ENCODE measurements at places on chromosomes 12 and 14. TPM values are rescaled to one million over a fixed set of nuclear protein-coding genes. Genes with fewer than 3 reads are reported as not detected.

- no peak overlapping the region for H3K4me3 ChIP-seq
- DNase-seq, result no peak
- H3K27me3 ChIP-seq, result peaks cover 10% of the 10 kb centered on the region
- H3K27ac ChIP-seq, result no peak overlapping the region
Observed at GRCh38 chr12:24996820-24997219, 47.9 kb upstream of the BCAT1 start.

DNA sequence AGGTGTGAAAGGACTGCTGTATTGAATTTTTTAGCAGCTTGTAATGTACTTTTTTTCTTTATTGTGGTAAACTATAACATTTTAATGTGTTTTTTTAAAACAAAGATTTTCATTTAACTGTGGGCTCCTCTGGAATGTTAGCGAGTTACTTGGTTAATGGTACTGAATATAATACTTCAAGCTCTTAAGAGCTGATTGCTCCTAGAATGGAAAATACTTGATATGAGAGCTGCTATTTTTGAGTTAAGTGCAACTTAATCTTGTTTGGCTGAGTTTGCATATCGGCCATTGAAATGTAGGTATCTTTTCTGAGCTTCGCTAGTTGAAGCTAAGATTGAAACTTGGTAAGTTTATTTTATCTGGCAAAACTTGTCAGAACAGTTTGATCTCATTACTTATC lies 7.4 kb downstream of the TMBIM6 start:
- H3K4me1 ChIP-seq, result peaks cover 68% of the 10 kb centered on the region
- no peak overlapping the region for H3K4me3 ChIP-seq
- H3K27me3 ChIP-seq, result peaks cover 4% of the 10 kb centered on the region
- no peak overlapping the region for H3K27ac ChIP-seq

Gene KRT72
- total RNA-seq, result not detected

GRCh38 chr12:112439769-112440168 lies 21.0 kb downstream of the PTPN11 start:
- no peaks in the 10 kb centered on the region for H3K36me3 ChIP-seq
- DNase-seq, result no peak
- H3K27me3 ChIP-seq, result no peaks in the 10 kb centered on the region
- H3K4me3 ChIP-seq, result no peak overlapping the region
- H3K27ac ChIP-seq, result no peak overlapping the region

- peaks cover 11% of the 10 kb centered on the region for H3K36me3 ChIP-seq
- H3K27ac ChIP-seq, result no peak overlapping the region
Observed at GRCh38 chr12:49985981-49986380, 13.2 kb downstream of the AQP6 start.

- H3K4me3 ChIP-seq, result no peak overlapping the region
- no peak for DNase-seq
- no peak overlapping the region for H3K27ac ChIP-seq
- H3K27me3 ChIP-seq, result peaks cover 12% of the 10 kb centered on the region
- no peaks in the 10 kb centered on the region for H3K4me1 ChIP-seq
- H3K36me3 ChIP-seq, result no peaks in the 10 kb centered on the region
Observed at GRCh38 chr12:45599196-45599595, 130.3 kb upstream of the ARID2 start.

- H3K4me3 ChIP-seq, result no peak overlapping the region
- no peak overlapping the region for H3K27ac ChIP-seq
- no peaks in the 10 kb centered on the region for H3K36me3 ChIP-seq
Observed at GRCh38 chr12:105955976-105956375, 182.8 kb downstream of the NUAK1 start.

- DNase-seq, result no peak
- no peak overlapping the region for H3K27ac ChIP-seq
- no peaks in the 10 kb centered on the region for H3K4me1 ChIP-seq
- H3K27me3 ChIP-seq, result no peaks in the 10 kb centered on the region
- no peak overlapping the region for H3K4me3 ChIP-seq
- peaks cover 6% of the 10 kb centered on the region for H3K36me3 ChIP-seq
Observed at GRCh38 chr14:96324219-96324618, 38.9 kb downstream of the ATG2B start.

- H3K4me1 ChIP-seq, result peaks cover 8% of the 10 kb centered on the region
- no peak overlapping the region for H3K4me3 ChIP-seq
- DNase-seq, result no peak
- peaks cover 10% of the 10 kb centered on the region for H3K27me3 ChIP-seq
- H3K36me3 ChIP-seq, result no peaks in the 10 kb centered on the region
- H3K27ac ChIP-seq, result no peak overlapping the region
Observed at GRCh38 chr14:105055334-105055733, 9.9 kb downstream of the GPR132 start.

DNA sequence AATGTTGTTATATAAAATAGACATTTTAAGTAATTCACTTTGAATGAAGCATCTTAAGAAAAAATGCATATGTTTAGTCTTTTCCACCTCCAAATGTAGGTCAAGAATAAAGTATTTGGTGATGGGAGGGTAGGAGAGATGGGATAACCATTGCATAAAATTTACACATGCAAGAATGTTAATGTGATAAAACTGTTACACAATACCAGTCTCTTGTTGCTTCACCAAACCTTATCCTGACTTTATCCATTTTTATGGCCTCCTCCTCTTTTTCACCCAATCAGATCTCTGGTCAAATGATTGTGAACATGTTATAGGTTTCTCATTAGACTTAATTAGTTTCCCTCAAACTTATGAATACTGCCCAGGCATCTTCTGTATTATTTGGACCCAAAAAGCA lies 994.5 kb upstream of the FLRT2 start:
- no peak overlapping the region for H3K27ac ChIP-seq
- H3K4me1 ChIP-seq, result no peaks in the 10 kb centered on the region
- no peaks in the 10 kb centered on the region for H3K36me3 ChIP-seq
- H3K27me3 ChIP-seq, result peaks cover 4% of the 10 kb centered on the region
- no peak for DNase-seq

GRCh38 chr12:121996050-121996944 lies 25.4 kb upstream of the BCL7A start:
- no peak overlapping the region for H3K4me3 ChIP-seq
- peaks cover 7% of the 10 kb centered on the region for H3K36me3 ChIP-seq
- peaks cover 27% of the 10 kb centered on the region for H3K4me1 ChIP-seq
- no peaks in the 10 kb centered on the region for H3K27me3 ChIP-seq

Gene KCNJ8
- total RNA-seq, result 0.72 TPM

Gene ASIC1
- 1.8 TPM for total RNA-seq

GRCh38 chr12:16913832-16914490 lies 308.0 kb upstream of the LMO3 start:
- H3K36me3 ChIP-seq, result no peaks in the 10 kb centered on the region
- H3K27me3 ChIP-seq, result no peaks in the 10 kb centered on the region
- no peak overlapping the region for H3K27ac ChIP-seq
- no peak overlapping the region for H3K4me3 ChIP-seq
- no peaks in the 10 kb centered on the region for H3K4me1 ChIP-seq

DNA sequence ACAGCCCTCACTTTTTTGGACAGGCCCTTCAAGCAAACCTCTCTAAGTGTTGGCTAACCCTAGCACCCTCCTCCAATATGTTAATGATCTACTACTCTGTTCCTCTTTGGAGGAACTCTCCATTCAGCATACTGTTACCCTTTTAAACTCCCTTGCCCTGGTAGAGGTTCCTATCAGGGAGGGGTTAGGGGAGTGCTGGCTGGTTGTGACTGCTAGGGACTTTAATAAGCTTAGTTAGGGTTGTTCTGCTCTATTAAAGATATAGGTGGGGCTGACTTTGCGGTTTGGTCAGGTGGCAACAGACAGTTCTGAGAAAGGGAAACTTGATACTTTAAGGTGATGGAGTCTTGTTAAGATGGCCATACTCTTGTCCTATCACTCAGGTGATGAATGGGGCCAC lies 301.5 kb upstream of the FBXO33 start:
- no peak overlapping the region for H3K4me3 ChIP-seq
- H3K27me3 ChIP-seq, result no peaks in the 10 kb centered on the region
- no peaks in the 10 kb centered on the region for H3K4me1 ChIP-seq
- H3K36me3 ChIP-seq, result no peaks in the 10 kb centered on the region
- H3K27ac ChIP-seq, result no peak overlapping the region

DNA sequence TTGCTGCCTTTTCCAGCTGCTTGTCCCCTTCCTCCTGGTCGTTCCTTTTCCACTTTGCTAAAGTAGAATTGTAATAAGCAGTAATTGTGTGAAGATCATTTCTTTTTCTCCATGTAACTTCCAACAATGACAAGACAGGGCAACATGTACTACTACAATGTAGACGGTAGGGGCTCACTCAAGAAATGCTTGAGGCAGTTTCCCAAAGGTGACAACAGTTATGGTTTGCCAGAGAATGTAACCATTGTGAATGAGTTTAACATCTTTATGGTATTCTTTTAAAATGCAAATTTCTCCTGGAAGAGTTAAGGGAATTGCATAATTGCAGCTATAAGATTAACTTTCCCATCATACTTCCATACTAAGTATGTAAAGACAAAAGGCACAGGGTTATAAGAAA lies 23.8 kb upstream of the PHLDA1 start:
- no peak overlapping the region for H3K4me3 ChIP-seq
- peaks cover 22% of the 10 kb centered on the region for H3K4me1 ChIP-seq
- peaks cover 62% of the 10 kb centered on the region for H3K36me3 ChIP-seq
- no peak for DNase-seq
- no peak overlapping the region for H3K27ac ChIP-seq

DNA sequence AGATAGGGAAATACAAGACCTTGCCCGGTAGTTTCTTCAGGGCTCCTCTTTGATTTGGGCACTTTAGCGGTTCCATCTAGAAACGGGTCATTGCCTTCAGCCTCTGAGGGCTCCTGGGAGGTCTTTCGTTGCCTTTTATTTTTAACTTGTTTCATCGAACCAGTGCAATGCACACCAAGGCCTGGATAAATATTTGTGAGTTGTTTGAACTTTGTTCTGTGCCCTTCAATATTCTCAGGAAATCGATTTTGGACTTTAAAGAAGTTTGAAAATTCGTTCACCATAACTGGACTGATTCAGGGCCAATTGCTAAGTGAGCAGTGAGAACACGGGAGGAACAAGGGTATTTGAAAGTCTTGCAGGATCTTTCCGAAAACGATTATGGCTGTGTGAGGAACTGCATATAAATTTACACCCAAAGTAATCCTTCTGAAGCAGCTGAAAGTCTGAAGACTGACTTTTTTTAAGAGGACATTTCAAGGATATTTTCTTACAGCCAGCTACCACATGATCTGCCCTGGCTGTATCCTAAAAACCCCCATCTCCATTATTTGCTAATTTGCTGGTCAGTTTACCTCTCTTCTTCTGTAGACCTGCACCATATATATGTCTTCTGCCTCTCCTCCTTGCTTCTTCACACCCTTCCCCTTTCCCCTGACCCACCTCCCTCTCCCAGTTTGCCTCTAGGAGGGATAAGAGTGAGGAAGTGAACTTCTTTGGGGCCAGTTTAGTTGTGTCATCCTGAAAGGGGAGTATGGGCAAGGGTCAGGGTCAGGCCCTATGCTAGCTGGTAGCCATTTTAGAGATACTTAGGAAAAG lies 8.0 kb downstream of the DUSP6 start:
- H3K4me1 ChIP-seq, result peaks cover 41% of the 10 kb centered on the region
- H3K27me3 ChIP-seq, result peaks cover 15% of the 10 kb centered on the region

DNA sequence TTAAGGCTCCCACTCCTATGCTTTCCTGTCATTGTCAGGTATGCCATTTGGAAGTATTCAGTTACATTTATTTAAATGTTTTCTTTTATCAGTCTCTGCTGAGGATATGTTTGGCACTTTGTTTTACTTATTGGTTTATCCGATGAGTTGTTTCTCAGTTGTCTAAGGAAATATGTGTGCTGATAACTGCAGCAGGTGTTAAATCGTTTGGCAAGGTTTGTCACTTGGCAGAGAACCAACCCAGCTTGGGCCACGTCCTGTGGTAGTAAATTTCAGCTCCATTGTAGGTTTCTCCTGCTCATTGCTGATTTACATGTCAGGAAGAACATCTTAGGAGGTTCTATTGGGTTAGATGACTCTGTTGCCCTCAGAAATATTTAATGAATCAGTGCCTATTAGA lies 22.0 kb upstream of the MGST1 start:
- H3K4me3 ChIP-seq, result no peak overlapping the region
- H3K27me3 ChIP-seq, result no peaks in the 10 kb centered on the region
- H3K4me1 ChIP-seq, result no peaks in the 10 kb centered on the region
- no peak for DNase-seq

- no peak overlapping the region for H3K4me3 ChIP-seq
- DNase-seq, result no peak
- H3K36me3 ChIP-seq, result no peaks in the 10 kb centered on the region
Observed at GRCh38 chr12:6347367-6348338, 5.8 kb upstream of the TNFRSF1A start.

DNA sequence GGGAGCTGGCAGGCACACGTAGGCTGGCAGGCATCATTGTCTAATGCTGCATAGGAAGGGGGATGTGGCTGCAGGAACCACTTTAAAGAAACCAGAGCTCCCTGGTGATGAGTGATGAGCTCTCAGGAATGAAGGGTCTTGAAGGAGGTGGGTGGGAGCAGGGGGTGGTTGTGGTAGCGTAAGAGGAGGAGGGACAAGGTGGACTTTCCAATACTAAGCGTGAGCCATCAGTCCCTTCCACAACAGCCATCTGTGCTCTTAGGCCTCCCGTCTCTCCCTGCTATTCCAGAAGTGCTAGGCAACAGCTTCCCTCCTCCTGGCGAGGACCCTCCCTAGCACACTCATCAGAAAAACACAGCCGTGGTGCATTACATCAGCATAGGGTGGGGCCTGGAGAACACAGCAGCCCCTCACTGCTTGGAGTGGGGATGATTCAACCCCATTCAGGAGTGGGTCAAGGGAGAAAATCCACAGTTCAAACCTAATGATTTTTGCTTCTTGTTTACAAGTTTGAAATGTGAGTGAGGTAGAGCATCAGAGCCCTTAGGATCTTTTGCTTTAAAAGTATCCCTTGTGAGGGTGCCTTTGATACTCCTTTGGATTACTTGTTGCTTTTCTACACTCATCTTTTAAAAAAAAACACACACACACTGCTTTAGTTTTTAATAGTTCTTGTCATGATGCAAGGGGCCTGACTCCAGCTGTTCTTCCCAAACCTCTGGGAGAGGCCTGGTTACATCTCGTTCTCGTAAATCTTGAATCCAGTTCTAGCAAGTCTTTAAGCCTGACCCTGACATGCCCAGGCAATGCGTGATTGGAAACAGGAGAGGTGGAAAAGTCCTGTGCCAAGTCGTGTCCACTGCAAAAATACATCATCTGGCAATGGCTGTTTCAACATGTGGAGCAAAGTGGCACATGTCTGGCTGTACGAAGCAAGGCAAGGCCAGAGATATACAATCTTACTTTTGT lies 356.4 kb upstream of the DDHD1 start:
- H3K36me3 ChIP-seq, result peaks cover 3% of the 10 kb centered on the region
- H3K27ac ChIP-seq, result peak overlapping the region; percentile 66
- peak overlapping the region; percentile 21 for H3K4me3 ChIP-seq

GRCh38 chr12:95216711-95217376 lies 423 bp downstream of the FGD6 start:
- DNase-seq, result no peak
- H3K27ac ChIP-seq, result peak overlapping the region; percentile 89
- peak overlapping the region; percentile 96 for H3K4me3 ChIP-seq
- peaks cover 15% of the 10 kb centered on the region for H3K36me3 ChIP-seq
- no peaks in the 10 kb centered on the region for H3K27me3 ChIP-seq

DNA sequence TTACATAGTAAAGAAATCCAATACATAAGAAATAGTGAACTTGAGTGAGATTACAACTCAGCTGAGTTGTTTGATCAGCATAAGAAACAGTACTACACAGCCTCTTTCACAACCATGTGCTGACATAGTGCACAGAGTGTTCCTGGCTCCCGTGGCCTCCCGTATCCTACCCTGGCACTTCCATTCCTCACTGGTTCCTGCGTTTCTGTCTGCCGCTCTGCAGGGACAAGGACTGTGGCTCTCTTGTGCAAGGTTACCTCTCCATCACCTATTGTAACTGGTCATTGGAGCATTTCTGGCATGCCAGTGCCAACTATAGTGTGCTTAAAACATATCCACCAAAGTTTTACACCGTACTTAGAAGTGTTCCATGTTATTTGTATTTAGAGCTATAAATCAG lies 46.3 kb upstream of the PCED1B start:
- DNase-seq, result no peak
- no peaks in the 10 kb centered on the region for H3K36me3 ChIP-seq
- peak overlapping the region; percentile 16 for H3K27ac ChIP-seq
- H3K4me1 ChIP-seq, result peaks cover 55% of the 10 kb centered on the region
- no peaks in the 10 kb centered on the region for H3K27me3 ChIP-seq
